Right ventricle myocardium inferior (tissue), 1 donor: ENCODE measurements at places on chromosomes 11 and 22. TPM values are rescaled to one million over a fixed set of nuclear protein-coding genes. Genes with fewer than 3 reads are reported as not detected.

Gene WDR74
- total RNA-seq, result 25.4 TPM

Gene OR10A3
- not detected for total RNA-seq

Gene TMEM9B
- 46.1 TPM for total RNA-seq

Gene CNTN5
- not detected for total RNA-seq

Gene VPS37C
- total RNA-seq, result 16.5 TPM

Gene OR51B2
- total RNA-seq, result not detected

Gene BATF2
- total RNA-seq, result 1.5 TPM

Gene BIRC3
- total RNA-seq, result 10.6 TPM

Gene L3MBTL2
- 15.7 TPM for total RNA-seq

Gene OR10D3
- not detected for total RNA-seq

Gene OR51B5
- total RNA-seq, result not detected

Gene HEPN1
- total RNA-seq, result not detected

Gene OR8K1
- total RNA-seq, result not detected

Gene OSM
- total RNA-seq, result 0.19 TPM

Gene FAM180B
- total RNA-seq, result 0.22 TPM

Gene EXPH5
- total RNA-seq, result 2.2 TPM

DNA sequence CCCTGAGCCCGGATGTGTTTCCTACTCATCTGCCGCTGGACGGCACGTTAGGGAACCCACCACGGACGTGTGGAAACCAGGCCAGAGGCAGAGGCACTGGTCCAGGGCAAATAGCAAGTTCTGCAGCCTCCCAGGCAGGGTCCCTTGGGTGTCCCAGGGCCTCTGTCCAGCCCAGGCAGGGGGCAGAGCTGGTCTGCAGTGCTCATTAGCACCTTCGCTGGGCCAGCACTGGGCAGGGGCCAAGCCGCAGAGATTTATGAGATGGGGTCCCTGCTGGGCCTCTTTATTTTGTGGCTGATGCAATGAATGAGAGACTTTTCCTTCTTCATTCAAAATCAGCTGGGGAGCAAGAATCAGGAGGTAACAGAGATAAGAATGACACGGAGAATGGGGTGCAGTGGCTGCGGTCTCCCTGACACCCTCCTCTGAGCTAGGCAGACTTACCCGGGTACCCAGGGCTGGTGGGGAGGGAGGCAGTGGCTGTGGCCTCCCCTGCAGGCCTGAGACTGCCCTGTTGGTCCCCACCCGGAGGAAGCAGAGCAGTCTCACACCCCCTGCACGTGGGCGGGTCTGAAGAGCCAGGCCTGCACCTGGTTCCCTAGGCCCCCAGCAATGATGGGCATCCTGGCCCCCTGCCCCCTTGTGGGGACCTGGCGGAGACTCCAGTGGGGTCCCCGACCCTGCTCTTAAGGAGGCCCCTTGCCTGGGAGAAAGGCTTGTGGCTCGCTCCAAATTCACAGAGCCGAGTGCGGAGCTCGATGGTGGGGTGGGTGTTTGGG lies 14.0 kb upstream of the PARVG start:
- DNase-seq, result peak; percentile 42

DNA sequence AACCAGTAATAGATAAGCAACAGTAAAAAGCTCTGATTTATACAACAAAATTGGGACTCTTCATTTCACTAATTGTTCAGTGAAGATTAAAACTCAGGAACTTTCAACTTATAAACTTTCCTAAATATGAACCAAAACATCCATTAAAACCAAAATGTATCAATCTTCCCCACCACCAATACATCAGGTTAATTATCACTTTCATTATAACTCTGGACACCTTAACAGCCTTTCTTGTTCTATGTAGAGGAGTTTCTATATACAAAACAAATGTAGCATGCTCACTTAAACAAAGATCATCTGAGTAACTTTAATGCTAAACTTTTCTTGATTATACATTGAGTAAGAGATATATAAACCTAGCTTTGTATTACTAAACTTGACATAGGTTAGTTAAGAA lies 74.7 kb downstream of the ST14 start:
- no peak for DNase-seq

DNA sequence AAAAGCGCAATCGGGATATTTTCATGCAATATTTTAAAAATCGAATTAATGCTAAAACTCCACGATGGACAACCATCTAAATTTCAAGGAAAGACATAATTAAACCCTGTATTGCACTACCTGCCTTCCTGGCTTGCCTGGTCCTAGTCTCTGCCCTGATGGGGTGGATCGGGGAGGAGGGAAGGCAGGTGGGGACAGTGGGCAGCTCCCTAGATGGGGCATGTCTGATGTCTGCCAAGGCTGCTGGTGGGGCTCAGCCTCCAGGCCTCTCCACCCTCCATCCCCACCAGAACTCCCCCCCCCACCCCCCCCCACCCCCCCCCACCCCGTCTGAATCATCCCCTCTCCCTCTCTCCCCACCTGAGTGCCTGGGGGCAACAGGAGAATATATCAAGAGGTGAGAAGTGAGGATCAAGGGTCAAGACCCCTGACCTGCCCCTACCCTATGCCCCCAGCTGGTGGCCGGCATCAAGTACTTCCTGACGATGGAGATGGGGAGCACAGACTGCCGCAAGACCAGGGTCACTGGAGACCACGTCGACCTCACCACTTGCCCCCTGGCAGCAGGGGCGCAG lies 650 bp downstream of the CST6 start:
- DNase-seq, result no peak

GRCh38 chr11:130465263-130465662 lies 16.8 kb downstream of the ADAMTS15 start:
- DNase-seq, result no peak

GRCh38 chr11:104098132-104098531 lies 61.7 kb downstream of the DDI1 start:
- DNase-seq, result no peak

DNA sequence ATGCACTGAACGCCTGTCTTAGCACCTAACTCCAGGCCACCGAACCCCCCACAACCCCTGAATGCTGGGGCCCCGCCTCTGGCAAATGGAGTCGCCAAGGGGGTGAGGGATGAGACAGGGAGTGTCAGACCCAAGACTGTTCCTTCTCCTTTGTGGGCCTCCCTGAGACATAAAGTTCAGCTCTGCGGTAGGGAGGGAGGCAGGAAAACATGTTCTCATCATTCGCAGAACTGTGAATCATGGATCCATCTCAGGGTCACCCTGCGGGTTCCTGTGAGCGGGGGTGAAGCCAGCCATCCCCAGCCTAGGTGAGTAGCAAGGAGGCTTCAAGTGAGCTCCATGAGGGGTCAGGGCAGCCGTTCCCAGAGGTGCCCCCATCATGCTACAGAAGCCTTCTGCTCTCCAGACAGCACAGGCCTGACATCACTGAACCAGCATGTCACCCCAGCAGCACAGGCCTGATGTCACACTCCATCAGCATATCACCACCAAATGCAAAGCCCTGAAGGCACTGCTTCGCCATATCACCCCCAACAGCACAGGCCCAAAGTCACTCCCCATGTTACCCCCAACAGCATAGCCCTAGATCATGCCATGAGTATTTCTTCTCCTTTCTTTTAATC lies 27.2 kb downstream of the TMPRSS6 start:
- no peak for DNase-seq

DNA sequence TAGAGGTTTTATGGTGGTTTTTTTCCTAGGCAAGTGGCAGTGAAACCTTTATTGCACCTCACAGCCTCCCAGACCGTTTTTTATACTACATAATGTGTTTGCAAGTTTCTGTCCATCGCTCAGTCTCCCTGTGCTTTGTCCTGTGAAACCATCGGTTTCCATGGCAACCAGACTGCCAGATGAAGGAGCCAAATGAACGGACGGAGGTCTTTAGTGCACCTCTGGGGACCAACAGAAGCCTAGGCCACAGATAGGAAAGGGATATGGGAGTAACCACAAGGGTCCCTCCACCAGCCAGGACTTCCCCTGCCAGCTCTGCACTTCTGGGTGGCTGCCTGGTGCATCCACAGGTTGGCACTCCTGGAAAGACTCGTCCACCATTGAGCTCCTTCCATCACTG lies 165.0 kb downstream of the CHST1 start:
- no peak for DNase-seq

DNA sequence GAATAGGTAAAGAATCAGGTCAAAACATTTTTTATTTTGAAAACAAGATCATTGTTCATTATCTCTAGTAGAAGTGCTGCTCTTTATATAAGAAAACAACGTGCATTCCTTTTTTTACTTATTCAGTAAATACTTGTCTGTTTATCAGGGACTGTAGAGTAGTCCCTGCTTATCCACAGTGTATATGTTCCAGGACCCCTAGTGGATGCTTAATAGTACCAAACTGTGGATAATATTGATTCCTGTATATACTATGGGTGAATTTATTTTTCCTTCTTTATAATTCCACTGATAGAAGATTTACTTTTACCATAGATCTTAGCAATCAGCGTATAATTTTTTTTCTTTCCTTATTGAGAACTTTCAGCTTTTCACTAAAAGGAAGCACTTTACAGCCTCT lies 32.6 kb downstream of the CEP295 start:
- no peak for DNase-seq

- no peak for DNase-seq
Measured at GRCh38 chr11:99937330-99937729, 749.8 kb upstream of the ARHGAP42 start.

- DNase-seq, result no peak
Measured at GRCh38 chr11:117084992-117085391, 13.2 kb downstream of the SIK3 start.

DNA sequence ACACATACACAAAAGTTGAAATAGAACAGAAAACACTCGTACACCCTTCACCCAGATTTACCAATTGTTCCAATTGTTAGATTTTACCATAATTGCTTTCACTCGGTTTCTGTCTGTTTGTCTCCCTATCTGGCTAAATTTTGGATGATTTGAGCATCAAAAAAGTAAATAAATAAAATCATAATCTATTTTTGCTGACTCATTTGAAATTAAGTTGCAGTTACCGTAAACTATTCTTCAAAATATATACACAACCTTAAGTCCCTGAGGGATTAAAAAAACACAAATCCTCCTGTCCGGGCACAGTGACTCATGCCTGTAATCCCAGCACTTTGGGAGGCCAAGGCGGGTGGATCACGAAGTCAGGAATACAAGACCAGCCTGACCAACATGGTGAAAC lies 81.3 kb upstream of the SYT9 start:
- DNase-seq, result no peak

- no peak for DNase-seq
Measured at GRCh38 chr11:69156235-69156639, 502 bp downstream of the SMIM38 start.

- no peak for DNase-seq
Measured at GRCh38 chr11:66194391-66194790, 74.0 kb upstream of the RAB1B start.

GRCh38 chr11:78230161-78230877 lies 41.6 kb downstream of the USP35 start:
- DNase-seq, result no peak

- no peak for DNase-seq
Measured at GRCh38 chr22:29126670-29127395, 54.0 kb downstream of the KREMEN1 start.

GRCh38 chr11:12556155-12556554 lies 118.1 kb upstream of the TEAD1 start:
- DNase-seq, result no peak

GRCh38 chr11:35192347-35192746 lies 53.4 kb downstream of the CD44 start:
- DNase-seq, result no peak

DNA sequence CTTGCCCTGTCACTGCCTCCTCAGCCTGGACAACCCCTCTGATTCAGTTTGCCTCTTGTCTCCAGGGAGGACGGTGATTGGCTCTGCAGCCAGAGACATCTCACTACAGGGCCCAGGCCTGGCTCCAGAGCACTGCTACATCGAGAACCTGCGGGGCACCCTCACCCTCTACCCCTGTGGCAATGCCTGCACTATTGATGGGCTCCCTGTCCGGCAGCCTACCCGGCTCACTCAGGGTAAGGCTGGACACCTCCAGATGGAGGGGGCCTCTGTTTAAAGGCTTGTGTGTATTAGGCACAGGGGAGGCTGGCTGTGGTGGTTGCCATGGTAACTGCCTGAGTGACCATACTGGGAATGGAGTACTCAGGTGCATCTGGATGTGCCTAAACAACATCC lies 8.6 kb downstream of the PHLDB1 start:
- peak; percentile 66 for DNase-seq

- DNase-seq, result no peak
Measured at GRCh38 chr11:14350215-14350614, 8.8 kb downstream of the RRAS2 start.

DNA sequence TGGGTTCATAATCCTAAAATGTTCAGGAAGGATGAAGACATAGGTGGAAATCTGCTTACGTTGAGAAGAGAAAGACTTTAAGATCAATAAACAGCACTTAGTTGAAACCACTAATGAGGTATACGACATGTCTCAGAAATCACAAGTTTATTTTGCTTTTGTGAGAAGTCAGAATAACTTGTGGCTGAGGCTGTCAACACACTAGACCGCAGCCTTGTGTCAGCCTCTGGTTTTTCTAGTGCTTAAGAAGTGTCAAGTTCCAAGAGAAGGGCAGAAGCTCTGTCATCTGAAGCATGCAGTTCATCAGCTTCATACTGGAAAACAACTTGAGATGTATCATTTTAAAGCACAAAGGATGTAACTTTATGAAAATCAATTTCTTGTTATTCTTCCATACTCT lies 420.9 kb downstream of the METTL15 start:
- no peak for DNase-seq
